ENCODE measurements at places on chromosomes 5 and 9.

DNA sequence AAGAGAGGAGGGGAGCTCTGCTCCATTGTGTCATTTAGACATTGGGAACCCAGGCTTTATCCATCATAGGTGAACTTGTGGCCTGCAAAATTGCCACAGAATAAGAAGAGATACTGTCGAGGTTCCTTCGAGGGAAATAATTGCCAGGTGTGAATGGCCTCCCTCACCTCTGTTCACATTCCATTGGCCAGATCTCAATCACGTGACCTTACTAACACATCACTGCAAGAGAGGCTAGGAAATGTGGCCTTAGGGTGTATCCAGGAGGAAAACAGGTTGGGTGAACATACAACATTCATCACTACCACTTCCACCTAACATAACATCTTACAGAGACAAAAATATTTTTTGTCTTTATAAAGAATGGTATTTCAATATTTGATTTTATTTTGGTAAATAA is 182.1 kb downstream of the FBXL7 start:
- no peak for DNase-seq

DNA sequence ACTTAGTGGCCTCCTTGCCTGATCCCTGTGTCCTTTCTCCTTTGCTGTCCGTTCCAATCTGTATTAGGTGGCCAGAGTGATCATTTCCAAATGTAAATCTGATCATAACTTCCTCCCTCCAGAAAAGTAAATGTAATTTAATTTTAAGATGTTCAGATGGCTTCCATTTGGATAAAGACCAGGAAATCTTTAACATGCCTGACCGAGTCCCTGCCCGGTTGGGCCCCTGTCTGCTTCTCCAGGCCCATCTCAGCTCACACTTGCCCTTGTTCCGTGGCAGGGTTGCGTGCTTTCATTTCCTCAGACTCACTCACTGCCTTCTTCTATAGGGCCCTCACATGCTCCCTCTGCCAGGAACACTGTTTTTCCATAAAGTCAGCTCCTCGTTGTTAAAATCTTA is 7.6 kb downstream of the MAP3K1 start:
- DNase-seq: no peak

- no peak for DNase-seq
Measured at GRCh38 chr5:112083623-112084022, 326.6 kb upstream of the NREP start.

GRCh38 chr5:117394506-117395157 is 820.0 kb upstream of the SEMA6A start:
- no peak for DNase-seq

- no peak for DNase-seq
Measured at GRCh38 chr5:179905161-179905560, 2.5 kb downstream of the TBC1D9B start.

DNA sequence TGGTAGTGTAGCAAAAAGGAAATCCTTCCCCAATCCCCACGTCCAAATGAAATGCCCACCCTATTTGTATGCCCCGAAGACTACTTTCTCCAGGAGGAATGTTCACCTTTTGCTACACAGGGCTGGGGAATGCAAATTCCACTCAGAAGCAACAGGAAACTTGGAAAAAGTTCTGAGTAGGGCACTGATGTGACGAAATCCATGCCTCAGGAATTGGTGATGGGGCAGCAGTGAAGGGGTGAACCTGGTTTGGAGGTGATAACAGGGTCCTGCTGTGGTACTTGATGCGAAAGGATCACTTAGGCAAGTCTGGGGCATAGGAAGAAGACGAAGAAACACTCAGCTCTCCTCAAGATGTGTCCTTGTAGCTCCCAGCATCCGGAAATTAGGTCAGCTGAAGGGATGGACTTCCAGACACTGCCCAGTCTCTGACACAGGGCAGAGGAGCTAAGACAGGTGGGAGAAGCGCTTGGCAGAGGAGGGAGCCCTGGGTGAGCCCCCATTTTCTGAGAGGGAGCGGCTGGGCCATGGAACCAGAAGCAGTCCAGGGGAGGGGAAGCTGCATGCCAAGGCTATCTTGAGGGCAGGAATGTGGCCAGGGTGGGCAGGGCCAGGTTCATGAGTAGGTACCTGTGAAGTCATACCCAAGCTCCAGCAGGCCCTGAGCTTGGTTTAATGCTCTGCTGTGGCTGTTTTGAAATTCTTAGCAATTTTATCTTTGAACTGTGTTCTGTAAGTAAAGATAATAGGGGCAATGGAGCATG is 22.2 kb upstream of the MVB12B start:
- DNase-seq: no peak

GRCh38 chr9:101232405-101232977 is 152.3 kb downstream of the BAAT start:
- no peak for DNase-seq

GRCh38 chr5:151134228-151134627 is 23.4 kb downstream of the ANXA6 start:
- DNase-seq: no peak

DNA sequence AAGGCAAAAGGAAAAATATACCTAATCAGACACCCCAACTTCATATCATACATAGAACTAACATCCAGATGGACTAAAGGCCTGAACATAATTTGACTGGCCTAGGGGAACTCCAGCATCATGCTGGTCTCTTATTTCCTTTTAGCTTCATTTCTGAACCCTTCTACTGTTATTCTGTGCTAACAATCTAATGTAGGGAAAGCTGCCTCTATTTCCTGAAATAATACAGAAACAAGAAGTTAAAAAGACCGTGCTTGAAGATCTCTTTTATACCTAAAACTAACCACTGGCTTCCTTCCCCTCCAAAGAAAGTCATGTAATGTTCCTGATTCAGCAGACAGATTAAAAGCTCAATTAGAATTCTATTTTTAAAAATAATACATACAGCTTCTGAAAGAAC is 36.7 kb downstream of the LPAR1 start:
- no peak for DNase-seq

GRCh38 chr9:34559624-34560455 is 29.7 kb downstream of the CNTFR start:
- DNase-seq: no peak

- DNase-seq: no peak
Measured at GRCh38 chr9:16033921-16034691, 481.3 kb downstream of the CCDC171 start.

DNA sequence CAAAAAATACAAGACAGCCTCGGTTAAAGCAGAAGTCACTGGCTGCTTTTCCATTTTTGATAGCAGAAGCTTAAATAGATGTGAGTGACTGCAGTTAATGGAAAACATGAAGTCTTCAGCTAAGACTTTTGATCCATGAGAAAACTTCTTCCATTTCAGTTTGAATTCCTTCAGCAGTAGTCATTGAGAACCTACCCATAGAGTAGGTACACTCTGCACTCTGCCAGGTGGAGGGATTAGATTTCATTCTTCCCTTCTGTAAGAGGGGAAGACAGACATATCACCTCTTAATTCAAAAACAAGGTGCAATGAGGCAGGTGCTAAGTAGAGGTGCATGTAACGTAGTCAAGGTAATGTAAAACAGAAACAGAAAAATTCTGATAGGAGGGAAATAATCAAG is 26.7 kb upstream of the XPA start:
- DNase-seq: no peak

DNA sequence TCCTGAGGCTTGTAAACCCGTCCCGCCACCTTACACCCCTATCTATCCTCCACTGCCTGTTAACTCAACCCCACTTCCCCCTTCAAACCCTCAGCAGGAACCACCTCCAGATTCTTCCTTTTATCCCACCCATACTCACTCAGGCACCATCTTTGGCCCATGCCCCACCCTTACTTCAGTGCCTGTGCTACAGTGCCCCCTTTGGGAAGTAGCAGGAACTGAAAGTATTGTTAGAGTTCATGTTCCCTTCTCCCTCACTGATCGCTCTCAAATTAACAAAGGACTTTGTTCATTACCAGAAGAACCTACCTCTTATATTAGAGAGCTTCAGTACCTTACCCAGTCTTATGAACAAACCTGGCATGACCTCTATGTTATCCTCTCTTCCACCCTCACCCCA is 92.2 kb upstream of the MOCS2 start:
- DNase-seq: no peak

GRCh38 chr5:157204765-157205164 is 24.1 kb downstream of the ITK start:
- DNase-seq: no peak

GRCh38 chr9:34500623-34501267 is 22.0 kb downstream of the ENHO start:
- DNase-seq: peak; percentile 35

DNA sequence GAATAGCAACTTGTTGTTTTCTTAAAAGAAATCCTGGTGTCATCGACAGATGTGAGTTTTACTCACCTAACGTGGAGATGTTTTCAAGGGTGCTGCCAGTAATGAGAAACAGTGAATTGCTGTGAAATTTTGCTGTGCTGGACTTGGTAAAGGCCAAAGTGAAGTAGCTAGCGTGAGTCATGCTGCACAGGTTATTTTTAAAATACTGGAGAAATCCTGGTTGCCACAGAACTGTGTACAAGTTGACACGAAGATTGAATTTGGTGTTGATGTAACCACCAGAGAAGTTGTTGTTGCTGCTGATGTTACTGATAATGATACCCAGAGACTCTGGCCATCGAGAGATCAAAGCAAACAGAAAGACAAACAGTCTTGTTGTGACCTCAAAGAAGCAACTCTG is 187.9 kb upstream of the NFIL3 start:
- no peak for DNase-seq

DNA sequence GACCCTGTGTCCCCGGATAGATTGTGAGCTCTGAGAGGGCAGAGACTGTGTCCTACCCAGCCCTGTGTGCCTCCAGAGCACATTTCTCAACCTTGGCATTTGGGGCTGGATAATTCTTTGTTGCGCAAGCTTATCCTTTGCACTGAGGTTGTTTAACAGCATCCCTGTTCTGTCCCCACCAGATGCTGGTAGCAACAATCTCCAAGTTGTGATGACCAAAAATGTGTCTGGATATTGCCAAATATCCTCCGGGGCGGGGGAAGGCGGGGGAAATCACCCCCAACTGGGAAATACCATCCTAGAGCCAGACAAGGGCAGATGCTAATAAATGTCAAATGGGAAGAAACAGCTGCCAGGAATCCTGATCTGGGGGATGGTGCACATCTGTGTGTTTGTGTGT is 24.0 kb upstream of the TNIP1 start:
- DNase-seq: no peak

- DNase-seq: no peak
Measured at GRCh38 chr5:155475318-155475717, 461.8 kb downstream of the KIF4B start.

GRCh38 chr5:65563777-65564176 is 681 bp downstream of the PPWD1 start:
- DNase-seq: no peak

GRCh38 chr5:22965960-22966359 is 112.8 kb upstream of the CDH12 start:
- DNase-seq: no peak

DNA sequence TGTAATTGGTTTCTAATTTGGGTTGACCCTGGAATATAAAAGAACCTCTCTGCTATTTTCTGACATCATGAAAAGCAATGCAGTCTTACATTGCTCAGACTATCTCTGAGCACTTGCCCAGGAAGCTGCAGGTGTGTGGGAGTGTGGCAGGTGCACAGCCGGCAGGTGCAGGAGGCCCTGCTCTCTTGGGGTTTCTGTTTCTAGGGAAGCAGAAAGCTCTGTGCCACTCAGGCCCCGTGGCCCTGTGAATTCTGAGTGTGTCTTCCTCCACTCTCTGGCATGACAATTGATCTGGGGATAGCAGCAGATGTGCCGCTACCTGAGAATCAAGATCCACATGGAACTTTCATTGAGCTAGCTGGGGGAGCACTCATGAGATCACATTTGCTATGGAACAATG is 45.7 kb upstream of the IRX2 start:
- DNase-seq: no peak

DNA sequence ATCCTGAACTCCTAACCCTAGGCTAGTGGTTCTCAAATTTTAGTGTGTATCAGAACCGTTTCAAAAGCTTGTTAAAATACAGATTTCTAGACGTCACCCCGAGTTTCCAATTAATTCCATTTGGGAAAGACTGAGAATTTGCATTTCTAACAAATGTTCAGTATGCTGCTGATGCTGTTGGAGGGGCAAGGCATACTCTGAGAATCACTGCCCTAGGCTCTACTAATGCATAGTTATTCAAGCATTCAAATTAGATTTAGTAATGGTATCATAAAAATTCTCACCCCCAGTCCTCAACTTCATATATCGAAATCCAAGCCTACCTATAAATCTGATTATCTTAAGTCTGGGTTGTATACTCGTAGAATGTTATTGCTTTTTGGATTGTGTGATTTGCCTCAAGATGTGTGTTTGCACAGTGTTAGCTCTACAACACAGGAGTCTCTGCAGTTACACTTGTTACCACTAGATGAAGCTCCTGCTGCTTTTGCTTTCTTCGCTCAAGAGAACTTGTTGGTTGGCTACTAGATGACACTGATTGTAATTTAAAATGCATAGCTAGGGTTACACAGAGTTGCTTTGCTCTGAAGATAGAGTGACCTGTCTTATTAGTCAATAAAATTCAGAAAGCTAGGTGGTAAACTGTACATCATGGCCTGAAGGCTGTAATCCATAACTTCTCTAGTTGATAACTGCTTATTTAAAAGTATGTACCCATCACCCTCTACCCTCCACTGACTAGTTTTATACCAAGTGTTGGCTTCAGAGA is 7.5 kb upstream of the ERAP2 start:
- DNase-seq: no peak

DNA sequence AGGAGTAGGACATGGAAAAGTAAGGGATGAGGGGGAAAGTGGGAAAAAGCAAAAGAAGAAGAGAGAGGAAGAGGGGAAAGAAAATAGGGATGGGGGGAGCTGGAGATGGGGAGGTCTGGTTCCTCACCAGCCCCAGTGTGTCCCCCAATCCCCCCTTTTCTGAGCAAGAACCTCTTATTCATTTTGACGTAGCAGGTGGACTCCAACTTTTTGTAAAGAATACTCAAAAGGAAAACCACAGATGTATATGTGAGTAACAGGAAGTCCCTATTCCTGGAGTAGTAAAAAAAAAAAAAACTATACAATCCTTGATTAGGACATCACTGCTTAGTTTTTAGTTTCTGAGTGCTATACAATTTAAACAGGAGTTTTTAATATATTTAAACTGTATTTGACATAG is 3.9 kb upstream of the CFAP95 start:
- DNase-seq: no peak

DNA sequence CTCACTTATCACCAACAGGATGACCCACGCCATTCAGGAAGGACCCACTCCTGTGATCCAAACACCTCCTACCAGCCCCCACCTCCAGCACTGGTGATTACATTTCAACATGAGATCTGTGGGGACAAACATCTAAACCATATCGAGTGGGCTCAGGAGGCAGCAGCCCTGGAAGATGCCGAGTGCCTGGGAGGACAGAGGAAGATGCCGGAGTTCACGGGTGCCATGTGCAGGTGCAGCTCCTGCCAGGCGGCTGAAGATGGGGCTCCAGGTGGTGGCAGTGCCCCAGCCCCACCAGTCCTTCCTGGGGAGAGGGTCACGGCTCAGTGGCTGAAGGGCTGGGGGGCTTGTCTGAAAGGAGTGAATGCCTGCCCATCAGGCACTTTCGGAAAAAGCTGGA is 6.1 kb upstream of the CEP72 start:
- no peak for DNase-seq

GRCh38 chr5:132667309-132667708 is 6.5 kb upstream of the IL4 start:
- no peak for DNase-seq
